NCI-H226 (cell line): ENCODE measurements at places on chromosomes 16 and 17.

DNA sequence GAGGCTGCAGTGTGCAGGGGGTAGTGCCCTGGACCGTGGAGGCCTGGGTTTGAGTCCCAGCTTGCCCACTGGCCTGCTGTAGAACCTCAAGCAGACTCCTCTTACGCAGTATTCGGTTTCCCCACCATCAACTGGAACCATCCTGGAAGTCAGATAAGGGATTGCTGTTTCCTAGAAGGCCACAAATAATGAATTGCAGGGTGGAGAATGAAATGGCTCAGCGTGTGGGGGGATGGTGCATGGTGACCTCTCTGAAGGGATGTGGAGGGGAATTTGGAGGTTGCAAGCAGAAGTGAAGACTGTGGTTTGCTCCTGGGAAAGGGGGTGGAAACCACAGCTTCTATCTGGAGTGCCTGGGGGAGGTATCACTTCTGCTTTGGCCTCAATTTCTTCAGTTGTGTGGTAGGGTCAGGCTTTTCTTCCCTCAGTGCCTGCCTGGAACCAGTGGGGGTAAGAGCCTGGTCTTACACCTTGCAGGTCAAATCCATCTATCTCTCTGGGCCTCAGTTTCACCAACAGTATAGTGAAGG is 1.7 kb downstream of the ADGRG5 start:
- peak; percentile 17 for DNase-seq

DNA sequence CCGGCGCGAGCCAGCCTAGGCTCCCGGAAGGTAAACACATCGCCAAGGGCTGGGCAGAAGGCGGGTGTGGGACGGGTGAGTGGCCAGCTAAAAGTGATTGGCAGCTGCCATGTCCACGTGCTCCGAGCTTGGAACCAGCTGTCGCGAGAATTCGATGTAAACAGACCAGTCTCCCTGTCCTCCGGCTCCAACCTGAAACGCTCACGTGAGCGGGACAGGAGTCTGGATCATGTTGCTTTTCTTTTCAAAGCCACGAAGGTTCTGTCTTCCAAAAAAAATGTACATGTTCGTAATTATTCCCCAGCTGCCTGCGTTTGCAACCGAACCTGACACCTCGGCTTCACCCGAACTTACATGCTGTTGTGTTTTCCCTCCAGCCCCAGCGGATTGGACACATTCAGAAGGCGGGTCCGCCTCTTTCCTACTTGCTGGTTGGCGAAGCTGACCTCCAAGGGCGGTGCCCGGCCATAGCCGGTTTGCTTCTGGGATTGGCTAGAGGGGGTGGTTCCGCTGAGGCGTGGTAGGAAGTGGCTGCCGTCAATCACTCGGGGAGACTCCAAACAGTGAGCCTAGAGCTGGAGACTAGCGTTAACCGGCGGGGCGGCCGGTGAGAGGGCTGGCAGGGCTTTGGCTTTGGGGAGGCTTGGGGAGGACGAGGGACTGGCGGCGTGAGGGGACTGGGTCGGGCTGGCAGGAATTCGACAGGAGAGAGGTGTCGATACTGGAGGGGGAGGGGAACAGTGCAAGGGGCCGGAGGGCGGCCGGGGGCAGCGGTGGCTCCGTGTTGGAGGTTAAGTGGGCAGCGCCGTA is at the start of gene BCAS3:
Gene BCAS3 (plus strand): TSS at position 544 of the 810 bp plus-strand sequence.
- DNase-seq = peak; percentile 98

DNA sequence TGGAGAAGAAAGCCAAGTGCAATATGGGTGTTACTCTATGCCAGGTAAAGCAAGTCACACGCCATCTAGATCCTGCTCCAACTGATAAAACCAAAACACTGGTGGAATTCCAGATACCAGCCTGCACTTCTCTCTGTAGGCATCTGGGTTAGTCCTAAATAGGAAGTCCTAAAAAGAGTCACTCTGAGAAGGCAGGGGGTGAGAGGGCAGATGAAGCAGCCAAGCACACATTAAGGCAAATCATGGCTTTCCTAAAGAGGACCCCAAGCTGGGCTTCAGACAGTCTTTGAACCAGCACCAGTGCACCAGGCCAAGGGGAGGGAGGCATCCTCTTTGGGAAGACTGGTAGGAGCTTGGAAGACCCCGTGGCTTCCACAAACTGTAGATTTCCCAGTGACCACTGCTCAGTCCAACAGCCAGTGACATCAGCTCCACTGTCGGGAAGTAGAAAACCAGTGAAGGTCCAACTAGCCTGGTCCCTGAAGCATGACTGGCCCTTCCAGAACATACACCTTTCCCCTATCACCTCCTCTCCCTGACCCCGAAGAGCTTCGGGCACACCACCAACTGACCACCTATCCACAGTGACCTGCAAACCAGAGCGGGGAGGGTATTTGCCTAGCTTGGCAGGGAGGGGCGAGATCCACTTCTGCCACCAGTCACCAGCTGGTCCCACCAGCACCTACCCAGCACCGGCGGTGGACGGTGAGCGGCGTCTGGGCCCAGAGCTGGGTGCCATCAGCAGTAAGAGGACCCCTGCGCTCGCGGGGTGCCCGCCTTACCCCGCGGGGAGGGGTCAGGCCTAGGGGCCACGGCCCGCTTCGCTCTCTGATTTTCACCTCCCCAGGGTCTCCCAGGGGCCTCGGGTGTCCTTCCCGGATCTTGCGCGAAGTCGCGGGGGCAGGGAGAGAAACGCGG is 1.0 kb downstream of the LITAF start:
- DNase-seq = no peak

DNA sequence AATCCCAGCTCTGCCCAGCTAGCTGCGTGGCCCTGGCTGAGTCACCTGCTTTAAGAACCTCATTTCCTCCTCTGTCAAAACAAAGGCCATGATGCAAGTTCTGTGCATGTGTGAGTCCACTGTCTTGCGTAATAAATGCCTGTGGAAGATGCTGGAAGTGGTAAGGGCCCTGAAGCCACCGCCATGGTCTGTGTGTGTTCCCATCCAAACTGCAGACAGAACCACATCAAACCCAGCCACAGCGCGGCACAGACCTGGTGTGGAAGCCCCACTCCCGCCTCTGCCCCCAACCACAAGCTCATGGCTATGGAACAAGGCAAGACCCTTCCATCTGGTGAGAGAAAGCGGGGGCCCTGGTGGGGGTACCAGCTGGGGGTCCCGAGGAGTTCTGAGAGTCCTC is 26.0 kb downstream of the NECAB2 start:
- DNase-seq = peak; percentile 83
